ENCODE measurements at places on chromosomes 7 and 10.

DNA sequence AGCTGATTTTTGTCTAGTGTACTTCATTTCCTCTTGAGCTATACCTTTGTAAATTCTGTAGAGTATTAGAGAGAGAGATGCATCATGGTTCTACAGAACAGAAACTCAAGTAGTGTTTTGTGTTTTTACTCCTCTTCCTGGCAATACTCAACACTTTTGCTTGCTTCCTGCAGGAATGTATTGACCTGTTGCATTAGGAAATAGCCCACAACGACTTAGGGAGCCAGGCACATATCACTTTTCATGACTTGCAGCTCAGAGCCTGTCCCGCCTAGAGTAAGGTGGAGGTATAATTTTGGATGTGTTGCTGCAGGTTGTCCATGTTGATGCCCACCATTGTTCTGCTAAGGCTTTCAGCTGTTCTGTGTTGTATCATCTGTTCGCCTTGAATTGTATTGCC, 216.3 kb downstream of the SDK1 start:
- no peak for DNase-seq

- DNase-seq: no peak
Observed at GRCh38 chr7:26574476-26574875, 282.8 kb downstream of the SNX10 start.

DNA sequence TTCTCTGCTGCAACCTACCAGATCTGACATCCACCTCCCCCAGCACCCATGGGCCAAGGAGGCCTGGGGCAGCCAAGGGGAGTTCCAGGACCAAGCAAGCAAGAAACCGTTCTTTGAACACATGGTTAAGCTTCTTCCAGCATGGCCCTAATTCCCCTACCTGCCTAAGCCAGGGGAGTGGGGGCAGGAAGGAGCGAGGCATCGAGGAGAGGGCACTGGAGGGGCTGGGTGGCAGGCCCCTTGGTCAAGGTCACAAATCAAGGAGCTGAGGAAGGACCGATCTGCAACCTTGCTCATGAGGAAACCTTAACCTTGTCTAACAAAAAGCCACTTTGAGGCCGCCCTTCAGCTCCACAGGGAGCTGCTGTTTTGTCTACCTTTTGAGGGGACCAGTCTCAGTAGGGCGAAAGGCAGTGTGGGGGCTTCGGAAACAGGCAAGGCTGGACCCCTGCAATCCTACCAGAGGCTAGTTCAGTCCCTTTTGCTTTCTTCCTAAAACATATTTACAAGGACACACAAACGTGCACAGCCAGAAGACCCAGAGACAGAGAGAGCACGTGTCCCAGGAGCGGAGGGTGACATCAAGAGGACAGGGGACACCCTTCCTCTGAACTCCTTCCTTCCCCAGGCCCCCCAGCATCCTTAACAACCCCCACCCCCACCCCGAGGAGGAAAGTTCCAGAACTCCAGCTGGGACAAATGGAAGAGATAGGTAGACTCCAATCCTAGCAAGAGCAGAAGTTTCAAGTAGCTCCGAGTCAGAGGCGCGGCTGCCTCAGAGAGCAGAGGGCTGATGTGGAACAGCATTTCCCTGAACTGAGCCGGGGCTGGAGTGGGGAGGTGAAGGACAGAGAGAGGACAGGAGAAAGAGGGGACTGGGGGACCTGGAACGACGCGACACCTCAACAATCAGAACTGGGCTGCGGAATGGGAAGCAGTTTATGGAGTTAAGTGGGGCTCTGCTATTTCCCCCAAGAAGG, 28.2 kb downstream of the SPOCK2 start:
- no peak for DNase-seq

DNA sequence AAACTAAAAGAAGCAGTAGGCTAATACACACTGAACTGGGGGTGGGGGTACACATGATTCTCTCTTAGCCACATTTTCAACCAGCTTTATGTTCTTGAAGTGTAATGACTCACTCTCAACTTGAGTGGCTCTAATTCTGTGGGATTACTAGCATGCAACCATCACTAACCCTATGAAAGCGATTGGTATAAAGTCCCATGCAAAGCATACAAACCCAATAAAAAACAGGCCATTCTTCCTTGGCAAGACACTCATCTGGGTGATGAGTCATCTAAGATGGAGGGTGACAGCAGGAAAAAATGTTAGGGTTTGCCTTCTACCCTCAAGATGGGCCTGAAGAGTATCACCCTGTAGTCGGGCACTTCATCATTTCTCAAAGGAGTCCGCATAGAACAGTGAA, 14.9 kb upstream of the PON3 start:
- no peak for DNase-seq

GRCh38 chr10:25557136-25557535, 376.9 kb upstream of the MYO3A start:
- DNase-seq: no peak

DNA sequence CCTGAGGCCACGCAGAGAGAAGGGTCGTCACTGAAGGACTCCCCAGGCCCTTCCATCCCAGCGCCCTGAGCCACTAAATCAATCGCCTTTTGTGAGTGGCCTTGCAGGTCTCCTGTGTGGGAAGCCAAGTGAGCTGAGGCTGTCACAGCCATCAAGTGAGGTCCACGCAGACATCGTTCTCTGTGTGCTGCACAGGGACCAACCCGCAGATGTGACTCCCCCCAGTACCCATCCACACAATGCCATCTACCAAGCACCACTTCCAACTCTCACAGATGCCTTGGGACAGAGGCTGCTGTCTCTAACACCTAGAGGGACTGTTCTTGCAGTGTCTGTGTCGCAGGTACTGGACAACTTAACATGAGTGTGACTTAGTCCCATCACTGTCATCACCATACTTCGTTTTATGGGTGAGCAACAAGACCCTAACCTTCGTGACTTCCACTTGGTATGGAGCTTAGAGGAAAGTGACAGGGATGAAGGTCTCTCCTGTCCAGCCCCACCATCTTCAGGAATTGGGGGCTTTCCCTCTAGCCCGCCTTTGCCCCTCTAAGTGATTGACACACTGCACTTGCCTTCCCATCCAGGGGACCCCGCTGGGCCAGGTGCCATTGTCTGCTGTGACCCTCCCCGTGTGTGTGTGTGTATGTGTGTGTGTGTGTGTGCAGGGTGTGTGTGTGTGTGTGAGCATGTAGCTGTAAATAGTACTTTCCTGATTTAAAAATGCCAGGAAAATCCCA, 51.4 kb upstream of the TMEM72 start:
- no peak for DNase-seq

DNA sequence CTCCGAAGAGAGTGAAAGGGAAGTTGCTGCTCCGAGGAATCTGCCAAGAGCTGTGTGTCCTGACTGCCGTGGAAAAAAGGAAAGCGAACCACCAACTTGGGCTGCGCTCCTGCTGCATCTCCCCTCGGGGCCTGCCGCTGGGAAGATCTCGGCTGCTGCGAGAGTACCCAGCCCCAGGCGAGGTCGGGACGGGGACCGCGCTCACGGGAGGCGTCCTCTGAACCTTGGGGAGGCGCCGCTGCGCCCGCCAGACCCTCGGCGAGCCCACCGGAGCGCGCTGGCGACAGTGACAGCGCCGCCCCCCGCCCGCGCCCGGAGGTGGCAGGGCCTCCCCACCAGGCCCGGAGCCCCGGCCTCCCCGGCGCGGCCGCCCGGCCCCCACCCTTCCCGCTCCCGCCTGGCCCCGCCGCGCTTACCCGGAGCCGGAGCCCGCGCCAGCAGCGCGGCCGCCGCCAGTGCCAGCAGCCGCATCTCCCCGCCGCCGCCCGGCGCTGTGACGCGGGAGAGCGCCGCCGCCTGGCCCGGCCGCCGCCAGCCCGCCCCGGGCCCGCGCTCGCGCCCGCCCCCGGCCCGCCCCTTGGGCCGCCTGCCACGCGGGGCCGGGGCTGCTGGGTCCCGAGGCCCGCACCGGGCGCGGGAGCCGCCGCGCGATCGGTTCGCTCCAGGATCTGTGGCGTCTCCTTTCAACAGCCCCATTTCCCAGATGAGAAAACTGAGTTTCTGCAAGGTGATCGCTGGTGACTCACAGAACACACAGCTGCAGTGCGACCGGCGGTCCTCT, at the start of gene VSTM4:
Gene VSTM4 (minus strand): TSS at position 508 of the 781 bp plus-strand sequence. CDS start 37 bp downstream, at position 471.
- DNase-seq: no peak
